ENCODE measurements at places on chromosomes 7 and 10.

DNA sequence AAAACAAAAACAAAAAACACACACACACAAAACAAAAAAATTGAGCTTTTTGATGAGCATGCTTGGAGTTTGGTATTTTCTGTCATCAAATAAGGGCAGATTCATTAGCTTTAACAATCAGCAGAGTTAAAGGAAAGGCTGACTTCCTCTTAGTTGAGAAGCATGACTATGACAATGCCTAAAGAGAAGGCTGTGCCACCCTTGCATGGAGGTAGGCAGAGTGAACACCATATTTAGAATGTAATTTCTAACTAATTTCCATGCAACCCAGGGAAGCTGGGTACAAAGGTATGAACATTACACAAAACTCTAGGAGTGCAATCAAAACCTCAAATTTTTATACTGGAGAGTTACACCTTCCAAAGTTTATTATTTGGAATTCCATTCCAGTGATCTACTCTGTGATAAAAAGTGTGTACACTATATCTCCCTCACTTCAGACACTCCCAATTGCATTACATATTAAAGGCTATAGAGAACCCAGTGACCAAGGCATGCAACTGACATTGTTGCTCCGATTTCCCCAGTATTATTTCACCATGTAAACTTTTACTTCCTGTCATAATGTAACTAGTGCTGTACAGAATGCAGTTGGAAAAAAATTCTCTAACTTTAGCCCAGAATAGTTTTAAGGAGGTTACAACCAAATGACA lies 9.4 kb upstream of the CYCS start:
- no peak overlapping the region for H3K4me3 ChIP-seq
- no peak overlapping the region for H3K27ac ChIP-seq
- H3K4me1 ChIP-seq, result peaks cover 9% of the 10 kb centered on the region
- peaks cover 5% of the 10 kb centered on the region for H3K36me3 ChIP-seq
- DNase-seq, result no peak

DNA sequence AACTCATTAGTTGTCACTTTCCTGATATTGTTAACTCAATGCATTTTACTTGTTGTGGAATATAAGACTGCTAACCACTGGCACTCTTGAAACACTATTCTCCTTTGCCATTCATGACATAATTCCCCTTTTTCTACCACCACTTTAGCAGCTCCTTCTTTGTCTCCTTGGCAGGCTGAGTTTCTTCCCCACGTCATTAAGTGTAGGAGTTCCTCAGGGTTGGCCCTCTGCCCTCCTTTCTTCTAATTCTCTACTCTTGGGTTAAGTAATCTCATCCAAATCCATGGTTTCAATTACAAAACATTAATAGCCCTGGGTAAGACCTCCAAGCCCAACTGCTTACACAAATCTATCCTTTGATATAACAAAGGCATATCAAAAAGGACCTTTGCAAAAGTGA lies 175.1 kb downstream of the HGF start:
- no peaks in the 10 kb centered on the region for H3K36me3 ChIP-seq
- no peak for DNase-seq
- H3K4me3 ChIP-seq, result no peak overlapping the region
- H3K4me1 ChIP-seq, result no peaks in the 10 kb centered on the region
- no peak overlapping the region for H3K27ac ChIP-seq

DNA sequence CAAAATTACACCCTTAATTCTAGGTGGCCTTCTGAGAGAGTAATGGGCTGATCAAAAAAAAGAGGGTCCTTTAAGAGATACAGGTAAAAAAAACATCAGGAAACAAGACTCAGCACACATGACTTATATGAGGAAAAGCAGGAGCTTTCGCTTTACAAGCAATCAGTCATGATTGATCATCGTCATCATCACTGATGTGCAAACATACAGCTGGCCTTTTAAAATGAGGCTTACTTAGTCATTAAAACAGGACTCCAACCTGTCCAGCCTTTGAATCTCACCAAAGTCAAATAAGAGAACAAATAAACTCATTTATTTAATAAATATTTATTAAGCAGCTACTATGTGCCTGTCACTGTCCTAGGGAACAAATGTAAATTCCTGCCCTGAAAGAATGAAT lies 255.3 kb downstream of the SKAP2 start:
- no peaks in the 10 kb centered on the region for H3K36me3 ChIP-seq
- no peak overlapping the region for H3K27ac ChIP-seq
- H3K4me1 ChIP-seq, result no peaks in the 10 kb centered on the region
- H3K27me3 ChIP-seq, result peaks cover 16% of the 10 kb centered on the region

GRCh38 chr7:139183251-139183650 lies 47.8 kb upstream of the UBN2 start:
- DNase-seq, result no peak
- no peak overlapping the region for H3K4me3 ChIP-seq
- no peaks in the 10 kb centered on the region for H3K4me1 ChIP-seq
- no peaks in the 10 kb centered on the region for H3K27me3 ChIP-seq

- DNase-seq, result no peak
- peaks cover 14% of the 10 kb centered on the region for H3K27me3 ChIP-seq
- H3K4me3 ChIP-seq, result no peak overlapping the region
- H3K4me1 ChIP-seq, result no peaks in the 10 kb centered on the region
- H3K36me3 ChIP-seq, result no peaks in the 10 kb centered on the region
Observed at GRCh38 chr7:155829796-155830470, 17.7 kb upstream of the SHH start.
